ENCODE measurements at places on chromosomes 16 and 17.

- no peak for DNase-seq
Observed at GRCh38 chr16:67181346-67181745, 2.4 kb downstream of the MATCAP1 start.

DNA sequence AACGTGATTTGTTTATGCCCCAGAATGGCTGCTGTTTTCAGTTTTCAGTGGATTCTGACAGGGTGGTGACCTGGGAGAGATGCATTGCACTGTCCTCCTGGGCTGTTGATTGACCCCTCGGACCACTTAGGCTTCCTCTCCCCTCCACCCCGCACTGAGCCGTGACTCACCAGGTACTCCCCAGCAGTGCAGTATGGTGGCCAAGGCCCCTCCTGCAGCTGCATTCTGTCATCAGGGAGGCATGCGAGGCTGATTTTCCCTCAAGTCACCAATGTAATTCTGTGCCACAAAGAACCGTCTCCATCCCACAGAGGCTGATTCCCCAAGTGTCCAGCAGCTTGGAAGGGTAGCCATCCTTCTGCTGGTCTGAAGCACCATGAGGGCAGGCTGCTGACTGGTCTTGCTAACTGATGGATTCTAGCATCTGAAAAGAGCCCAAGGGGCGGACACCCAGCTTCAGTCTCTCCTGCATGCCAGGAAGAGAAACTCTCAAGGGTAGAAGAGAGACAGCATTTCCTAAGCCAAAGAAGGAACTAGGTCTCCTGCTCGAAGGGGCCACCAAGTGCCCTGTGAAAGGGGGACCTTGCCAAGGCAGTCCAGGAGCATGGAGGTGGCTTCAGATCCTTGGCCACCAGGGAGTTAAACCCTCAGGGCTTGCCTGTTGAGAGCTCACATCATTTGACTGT, 148.1 kb downstream of the SOCS1 start:
- no peak for DNase-seq

DNA sequence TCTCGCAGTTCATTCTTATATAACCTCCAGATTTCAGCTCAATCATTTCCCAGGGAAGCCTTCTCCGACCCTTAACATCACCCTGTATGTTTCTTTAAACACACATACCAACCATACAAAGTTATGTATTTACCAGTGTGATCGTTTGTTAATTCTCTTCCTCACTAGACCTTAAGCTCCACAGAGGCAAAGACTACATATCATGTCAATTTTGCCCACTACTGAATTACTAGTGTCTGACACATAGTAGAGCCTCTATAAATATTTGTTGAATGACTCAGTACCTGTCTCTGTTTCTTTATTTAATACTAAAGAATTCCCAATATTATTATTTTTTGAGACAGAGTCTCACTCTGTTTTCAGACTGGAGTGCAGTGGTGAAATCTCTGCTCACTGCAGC, 137.2 kb downstream of the SHISA9 start:
- DNase-seq: no peak

GRCh38 chr17:54780238-54780637, 120.4 kb upstream of the TOM1L1 start:
- DNase-seq: no peak

DNA sequence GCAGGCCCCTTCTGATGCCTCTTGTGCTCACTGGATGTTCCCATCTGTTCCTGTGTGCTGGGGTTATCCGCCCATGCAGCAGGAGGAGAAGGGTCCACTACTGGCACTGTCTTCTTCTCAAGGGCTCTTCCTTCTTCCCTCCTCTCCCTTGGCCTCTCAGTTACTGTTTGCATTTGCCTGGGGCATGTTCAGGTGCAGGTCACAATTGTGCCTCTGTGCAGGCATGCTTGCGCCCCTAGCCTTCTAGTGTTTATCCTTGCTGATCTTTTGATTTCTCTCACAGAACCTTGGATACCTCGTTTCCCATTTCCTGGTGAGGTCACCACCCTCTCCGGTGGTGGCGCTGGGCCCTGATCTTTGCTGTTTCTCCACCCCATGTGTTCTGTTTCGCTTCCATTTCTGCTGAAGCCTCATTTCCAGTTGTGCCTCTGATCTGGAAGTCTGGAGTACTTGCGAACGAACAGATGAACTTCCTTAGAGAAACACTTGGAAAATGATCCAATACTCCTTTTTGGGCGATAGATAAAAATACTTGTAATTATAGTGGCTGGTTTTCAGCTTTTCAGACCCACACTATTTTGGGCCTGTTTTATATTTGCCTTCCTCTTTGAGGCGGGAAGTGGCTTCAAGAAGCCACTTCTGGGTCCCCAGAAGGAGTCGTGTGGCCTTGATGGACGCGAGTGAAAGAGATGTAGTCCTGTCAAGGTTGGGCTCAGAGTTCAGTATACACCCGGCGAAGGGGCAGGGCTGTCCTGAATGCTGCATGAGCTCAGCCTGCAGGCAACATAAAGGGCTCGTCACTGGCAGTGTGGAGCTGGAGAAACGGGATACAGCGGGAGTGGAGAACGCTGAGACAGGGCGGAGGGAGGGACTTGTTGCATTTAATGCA, 312.9 kb downstream of the SNX29 start:
- no peak for DNase-seq

- DNase-seq: no peak
Observed at GRCh38 chr17:4256952-4257351, 6.8 kb downstream of the ANKFY1 start.

- no peak for DNase-seq
Observed at GRCh38 chr17:6328279-6328678, 106.6 kb downstream of the AIPL1 start.
